ENCODE measurements at places on chromosomes 4 and X.

GRCh38 chrX:139324756-139325155 is 205.8 kb upstream of the F9 start:
- no peak for DNase-seq

GRCh38 chrX:47651043-47651905 is 911 bp upstream of the ELK1 start:
- DNase-seq = no peak

DNA sequence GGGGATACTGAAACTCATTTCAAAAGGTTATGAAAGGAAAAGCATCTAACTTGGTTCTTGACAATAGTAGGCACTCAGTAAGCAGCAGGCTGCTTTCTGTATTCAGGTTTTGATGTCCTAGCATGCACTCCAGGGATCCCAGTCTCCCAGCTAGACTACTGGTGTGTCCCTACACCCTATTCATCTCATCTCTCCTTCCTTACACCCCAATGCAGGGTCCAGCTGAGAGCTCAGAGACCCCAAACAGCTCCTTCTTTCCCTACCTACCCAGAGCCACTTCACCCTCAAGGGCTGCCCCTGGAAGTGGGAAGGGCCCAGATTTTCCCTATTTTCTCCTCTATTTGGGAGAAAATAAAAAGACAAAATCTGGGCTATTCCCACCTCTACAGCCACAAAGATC is 1.6 kb upstream of the EFNB1 start:
- DNase-seq = no peak

- peak; percentile 12 for DNase-seq
These were observed 101.1 kb downstream of the TSPAN5 start for GRCh38 chr4:98557194-98557892.

DNA sequence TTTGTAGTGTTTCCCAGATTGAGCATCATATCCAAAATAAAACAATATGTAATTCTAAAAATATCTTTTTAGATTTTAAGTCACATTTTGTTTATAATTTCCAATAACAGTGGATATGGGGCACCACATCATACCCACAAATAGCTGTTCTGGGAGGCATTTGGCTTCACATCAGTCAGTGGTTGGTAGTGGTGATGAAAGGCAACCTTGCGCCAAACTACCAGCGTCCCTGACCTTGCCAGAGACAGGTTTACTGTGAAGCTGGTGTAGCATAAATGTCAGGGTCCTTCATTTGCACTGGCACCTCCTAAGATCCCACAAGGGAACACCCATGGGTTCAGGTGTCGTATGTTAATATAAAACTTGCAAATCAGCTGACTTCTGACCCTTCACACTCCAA is 222.2 kb downstream of the DCTD start:
- DNase-seq = no peak

DNA sequence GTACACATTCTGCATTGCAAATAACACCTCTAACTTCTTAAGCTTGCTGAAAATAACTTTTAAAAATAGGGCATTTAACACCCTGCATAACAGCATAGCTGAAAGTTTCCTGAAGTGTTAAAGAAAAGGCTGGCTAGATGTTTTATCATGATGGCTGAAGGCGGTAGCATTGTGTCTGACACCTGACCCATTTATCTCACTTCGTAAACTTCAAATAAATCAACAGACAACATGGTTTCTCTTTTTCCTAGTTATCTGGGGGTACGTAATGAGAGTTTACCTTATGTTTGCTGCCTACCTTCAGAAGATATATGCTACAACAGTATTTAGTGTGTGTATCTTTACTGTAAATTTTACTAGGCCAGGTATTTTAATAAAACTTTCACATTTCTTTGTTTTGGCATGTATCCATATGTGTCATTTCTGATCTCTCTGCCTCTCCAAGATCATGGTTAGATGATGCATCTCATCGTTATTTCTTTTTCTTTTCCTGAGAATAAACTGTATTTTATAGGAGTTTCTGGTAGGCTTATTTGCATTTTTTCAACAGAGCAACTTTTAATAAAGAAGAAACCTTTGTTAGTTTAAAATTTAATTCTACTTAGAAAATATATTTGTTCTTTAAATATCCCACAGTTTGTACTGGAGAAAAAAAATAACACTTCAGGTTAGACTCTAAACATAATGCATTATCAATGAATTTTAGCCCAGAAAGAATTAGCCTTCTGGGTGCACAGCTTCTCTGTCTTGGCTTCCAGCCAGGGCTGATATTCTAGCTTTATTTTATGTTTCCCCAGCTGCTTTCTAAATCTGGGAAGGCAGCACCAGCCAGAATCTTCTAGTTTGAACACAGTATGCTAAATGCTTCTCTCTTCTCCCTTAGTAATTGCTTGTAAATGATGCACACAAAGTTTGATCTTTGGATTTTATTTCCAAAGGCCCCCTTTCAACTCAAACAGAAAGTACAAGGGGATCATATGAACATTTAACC is 2.9 kb downstream of the NDST4 start:
- peak; percentile 63 for DNase-seq

DNA sequence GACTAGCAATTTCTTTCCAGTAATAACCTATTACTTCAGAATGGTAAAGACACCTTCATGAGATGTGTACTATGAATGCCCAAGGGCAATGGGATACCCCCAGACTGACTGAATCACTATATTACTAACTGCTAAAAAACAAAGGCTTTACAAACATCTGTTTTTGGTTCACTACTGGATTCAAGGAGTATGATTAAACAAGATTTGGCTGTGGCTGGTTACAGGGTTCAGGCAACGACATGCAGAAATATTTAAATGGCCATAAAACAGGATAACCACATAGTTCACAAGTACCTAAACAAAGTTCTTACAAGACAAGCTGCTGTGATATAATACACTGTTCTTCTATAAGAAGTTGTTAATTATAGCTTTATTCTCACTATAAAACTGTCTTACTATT is 128.2 kb downstream of the FRYL start:
- DNase-seq = no peak

GRCh38 chrX:153763989-153764755 is at the start of gene PLXNB3:
Gene PLXNB3, plus strand, starts transcription at chrX:153764249. Its CDS starts 1,287 bp downstream, at chrX:153765536.
- DNase-seq = peak; percentile 43

DNA sequence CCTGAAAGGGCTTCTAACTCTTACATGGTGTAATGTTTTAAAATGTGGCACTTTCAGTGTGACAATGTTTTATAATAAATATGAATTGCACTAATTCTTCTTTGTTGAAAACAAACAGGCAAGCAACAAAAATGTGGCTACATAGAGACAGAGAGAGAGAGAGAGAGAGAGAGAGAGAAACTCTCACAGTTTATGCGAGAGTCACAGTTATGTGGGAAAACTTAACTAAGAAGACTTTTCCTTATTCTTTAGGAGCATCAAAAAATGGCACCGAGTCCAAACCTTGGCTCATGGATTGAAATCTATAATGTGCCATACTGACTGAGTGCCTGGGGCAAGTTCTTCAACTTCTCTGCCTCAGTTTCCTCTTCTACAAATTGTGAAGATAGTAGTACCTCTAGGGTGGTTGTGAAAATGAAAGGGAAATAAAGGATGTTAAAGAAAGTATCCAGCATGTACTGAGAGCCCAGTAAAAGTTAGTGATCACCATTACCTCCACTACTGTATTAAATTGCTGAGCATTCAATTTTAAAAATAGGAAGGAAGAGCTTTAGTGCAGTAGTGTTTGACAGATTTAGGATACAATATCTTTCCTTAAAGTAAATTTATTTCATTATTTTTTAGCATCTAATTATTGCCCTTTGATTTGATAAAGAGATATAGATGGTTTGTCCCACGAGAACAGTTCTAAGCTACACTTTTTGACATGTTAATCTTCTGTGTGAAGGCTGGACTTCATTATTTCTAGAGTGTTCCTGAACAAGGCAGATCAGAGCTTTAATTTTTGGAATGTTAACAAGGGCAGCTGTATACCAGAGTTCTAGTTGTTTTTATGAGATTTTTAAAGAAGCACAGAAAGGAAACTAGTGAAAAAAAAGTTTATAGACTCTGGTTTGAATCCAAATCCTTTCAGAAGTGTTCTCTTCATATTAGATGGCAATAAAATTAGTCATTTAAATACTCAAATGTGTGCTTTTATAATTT is 187.5 kb upstream of the ANK2 start:
- DNase-seq = no peak

DNA sequence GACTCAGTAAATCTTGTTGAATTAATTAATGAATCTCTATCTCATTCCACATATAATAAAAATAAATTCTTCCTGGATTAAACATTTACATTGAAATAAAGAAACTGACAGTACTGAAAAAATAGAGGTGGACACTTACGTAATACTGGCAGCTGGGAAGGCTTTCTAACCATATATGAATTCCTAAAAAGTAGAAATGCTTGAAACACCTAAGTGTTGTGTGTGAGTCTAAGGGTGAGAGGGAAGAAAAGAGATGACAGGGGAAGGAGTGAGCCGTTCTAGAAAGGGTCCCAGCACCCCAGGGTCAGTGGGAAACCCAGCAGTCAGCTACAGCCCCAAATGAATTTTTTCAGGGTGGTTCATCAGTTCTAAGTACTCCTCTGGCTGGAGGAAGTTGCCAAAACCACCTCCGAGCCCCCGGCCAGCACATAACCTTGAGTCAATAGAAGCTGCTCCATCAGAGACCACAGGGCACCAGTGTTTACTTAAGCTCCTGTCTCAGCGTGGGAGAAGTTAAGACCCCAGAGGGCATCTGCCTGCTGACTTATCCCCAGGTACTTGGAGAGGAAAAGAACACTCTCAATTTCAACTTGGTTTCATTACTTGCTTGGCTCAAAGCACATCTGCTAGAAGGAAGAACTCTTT is 18.3 kb downstream of the GAB3 start:
- DNase-seq = no peak

DNA sequence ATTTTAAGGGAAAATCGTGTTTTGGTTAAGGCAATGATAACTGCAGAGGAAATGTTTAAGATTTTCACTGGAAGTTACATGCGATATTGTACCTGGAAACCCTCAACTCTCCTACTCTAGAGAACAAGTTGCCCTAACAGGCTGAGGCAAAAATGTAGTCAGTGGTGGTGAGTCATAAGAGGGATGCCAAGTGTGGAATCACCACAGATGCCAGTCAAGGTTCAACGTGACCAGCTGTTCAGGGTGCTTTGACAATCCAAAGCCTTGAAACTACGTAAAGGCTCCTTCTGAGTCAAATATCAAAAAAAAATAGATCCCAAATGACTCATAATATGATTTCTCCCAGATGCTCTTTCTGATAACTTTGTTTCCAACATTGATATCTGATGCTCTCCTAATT is 77.9 kb upstream of the AFF2 start:
- DNase-seq = no peak

GRCh38 chrX:31212856-31213748 is 141.3 kb upstream of the FTHL17 start:
- DNase-seq = no peak

DNA sequence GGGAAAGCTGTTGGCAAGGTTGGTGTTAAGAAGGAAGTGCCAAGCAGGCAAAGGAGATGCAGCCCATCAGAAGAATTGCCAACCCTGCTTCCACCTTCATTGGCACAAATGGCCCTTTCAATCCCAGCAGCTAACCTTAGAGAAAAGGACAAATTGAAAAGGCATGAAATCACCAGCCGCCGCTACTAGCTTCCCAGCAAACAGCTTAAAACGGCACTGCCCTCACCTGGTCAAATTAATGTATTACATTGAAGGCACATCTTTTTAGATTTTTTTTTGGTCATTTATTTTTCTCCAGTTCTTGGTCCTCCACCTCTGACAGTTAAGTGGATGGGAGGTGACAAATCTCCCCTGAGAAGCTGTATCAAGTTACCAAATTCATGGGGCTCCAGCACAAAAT is 51.0 kb upstream of the NHSL2 start:
- peak; percentile 6 for DNase-seq

DNA sequence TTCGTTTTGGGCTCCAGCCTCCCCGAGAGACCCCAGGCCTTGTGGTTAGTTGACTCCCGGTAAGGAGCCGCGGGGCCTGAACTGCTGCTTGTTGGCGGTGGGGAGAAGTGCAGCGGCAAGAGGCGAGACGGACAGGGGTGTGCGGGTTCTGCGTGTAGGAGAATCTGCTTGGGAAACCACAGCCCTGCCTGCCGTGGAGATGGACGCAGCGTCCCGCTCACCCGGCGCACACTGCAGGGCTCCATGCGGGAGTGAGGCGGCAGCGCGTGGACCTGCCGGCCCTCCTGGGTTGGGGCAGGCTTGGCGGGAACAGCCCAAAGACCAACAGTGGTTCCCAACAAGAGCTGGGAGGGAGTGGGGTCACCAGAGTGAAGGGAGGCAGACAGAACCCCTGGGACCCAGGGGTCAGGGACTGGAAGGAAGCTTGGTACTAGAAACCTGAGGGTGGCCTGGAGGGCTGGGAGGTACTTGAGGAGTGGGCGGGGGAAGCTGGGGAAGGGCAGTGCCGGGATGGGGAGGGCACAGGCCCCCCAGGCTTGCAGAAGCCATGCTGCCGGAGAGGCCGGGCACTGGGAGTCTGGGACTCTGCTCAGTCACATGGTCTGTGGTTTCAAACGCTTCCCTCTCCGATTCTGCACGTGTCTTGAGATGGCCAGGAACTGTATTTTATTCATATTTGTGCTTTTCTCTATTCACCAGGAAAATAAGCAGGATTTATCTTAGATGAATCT is 70.8 kb downstream of the RGS12 start:
- no peak for DNase-seq

DNA sequence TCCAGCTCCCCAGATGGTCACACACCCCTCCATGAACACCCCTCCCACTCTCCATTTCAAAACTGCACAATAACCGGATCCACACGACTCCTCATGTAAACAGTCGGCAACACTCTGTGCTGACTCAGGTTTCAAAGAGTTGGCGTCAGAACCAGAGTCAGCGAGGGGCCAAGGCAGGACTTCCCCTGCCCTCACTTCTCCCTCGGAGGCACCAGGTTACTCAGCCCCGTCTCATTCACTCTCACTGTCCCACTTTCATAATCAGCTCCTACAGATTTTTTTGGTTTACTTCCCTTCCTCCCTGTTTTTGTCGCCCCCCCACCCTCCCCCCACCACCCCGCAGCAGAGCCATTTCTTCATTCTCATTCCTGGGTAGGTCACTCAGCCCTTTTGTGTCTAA is 2.7 kb upstream of the TIMP1 start:
- DNase-seq = no peak

DNA sequence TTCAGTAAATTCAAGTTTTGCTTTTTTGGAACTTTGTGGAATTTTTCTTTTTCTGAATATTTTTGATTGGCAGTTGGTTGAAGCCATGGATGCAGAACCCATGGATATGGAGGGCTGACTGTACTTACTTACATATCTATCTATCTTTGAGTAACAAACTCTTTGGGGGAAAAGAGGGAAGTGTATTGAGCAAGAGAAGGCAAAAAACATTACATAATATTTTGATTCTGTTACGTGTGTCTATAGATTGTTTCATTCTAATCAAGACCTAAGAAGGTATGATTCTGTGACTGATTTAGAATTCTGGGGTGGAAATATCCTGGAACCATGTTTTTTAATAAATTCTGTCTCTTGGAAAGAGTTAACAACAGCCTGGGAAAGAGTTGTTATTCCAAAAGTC is 31.5 kb downstream of the GRSF1 start:
- no peak for DNase-seq

GRCh38 chr4:96146686-96147085 is 306.8 kb downstream of the PDHA2 start:
- DNase-seq = no peak

DNA sequence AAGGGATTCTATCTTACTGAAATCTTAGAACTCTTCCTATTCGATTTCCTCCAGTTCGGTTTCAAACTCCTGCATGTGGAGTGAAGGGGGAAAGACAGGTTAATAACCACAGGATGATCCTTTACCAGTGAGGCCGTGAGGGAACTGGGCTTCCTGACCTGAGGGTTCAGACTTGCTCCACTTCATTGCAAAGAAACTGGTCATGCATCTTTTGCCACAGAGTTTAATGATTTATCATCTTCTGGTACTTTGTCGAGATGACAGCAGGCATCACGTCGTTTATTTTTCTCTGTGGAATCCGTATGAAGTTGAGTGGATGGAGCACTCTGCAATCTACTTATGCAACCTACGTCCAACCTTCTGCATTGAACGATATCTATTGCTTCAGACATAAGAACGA is 145.9 kb upstream of the NLGN4X start:
- DNase-seq = no peak

All from NCI-H2171 (cell line).